ENCODE measurements at places on chromosomes 6 and 20.

GRCh38 chr20:35006009-35006408 is 50.3 kb downstream of the MYH7B start:
- no peak for DNase-seq

GRCh38 chr6:105805501-105806023 is 280.6 kb upstream of the PRDM1 start:
- no peak for DNase-seq

DNA sequence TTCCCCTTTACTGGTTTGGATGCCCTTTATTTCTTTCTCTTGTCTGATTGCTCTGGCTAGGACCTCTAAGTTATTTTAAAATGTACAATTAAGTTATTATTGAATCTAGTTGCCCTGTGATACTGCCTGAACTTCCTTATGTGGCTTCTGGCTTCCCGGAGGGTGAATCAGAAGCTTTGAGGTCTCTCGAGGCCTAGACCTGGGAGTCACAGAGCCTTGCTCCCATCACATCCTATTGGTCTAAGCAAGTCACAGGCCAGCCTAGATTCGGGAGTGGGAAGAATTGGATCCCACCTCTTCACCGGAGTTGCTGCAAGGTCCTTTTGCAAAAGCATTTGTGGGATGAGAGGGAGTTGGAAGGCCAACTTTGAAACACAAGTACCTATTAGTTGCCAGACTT is 15.2 kb downstream of the BCAS4 start:
- no peak for DNase-seq

DNA sequence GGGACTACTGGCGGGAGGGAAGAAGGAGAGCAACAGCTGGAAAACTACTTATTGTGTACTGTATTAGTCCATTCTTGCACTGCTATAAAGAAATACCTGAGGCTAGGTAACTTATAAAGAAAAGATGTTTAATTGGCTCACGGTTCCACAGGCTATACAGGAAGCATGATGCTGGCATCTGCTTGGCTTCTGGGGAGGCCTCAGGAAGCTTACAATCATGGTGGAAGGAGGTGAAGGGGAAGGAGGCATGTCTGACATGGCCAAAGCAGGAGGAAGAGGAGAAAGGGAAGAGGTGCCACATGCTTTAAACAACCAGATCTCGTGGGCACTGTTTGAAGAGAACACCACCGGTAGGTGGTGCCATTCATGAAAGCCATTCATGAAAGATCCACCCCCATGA is 67.3 kb downstream of the GMDS start:
- no peak for DNase-seq

GRCh38 chr6:2020909-2021308 is 224.5 kb downstream of the GMDS start:
- no peak for DNase-seq

- DNase-seq = no peak
Observed at GRCh38 chr6:47715782-47716181, 17.4 kb downstream of the ADGRF4 start.
